ENCODE measurements at places on chromosomes 4 and X.
A peak's percentile ranks its signal among the peaks of the same experiment; 100 is the strongest.

GRCh38 chrX:45050558-45050957 is 150.1 kb downstream of the DIPK2B start:
- DNase-seq, result no peak

DNA sequence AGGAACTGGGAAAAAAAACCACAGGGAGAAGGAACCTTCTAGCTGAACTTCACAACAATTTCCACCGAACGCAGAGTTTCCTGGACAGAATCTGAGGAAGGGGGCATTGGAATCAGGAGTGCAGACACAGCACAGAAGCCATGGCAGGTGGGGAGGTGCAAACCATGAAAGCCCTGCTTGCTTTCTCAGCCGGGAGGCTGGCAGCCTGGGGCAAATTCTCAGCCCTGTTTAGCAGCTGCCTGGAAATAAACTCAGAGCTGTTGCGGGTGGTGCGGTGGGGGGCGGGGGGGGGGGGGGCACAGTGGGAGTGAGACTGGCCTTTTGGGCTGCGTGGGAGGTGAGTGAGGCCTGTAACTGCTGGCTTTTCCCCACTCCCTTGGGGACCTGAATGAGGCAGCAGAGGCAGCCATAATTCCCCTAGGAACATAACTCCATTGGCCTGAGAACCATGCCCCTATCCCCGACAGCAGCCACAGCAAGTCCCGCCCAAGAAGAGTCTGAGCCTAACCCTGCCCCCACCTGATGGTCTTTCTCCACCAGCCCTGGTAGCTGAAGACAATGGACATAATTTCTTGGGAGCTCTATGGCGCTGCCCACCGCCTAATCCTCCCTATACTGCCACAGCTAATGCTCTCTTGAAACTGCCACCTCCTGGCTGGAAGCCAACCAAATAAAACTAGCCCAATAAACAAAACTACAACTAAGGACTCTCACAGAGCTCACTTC is 176.3 kb downstream of the FAM13A start:
- DNase-seq, result peak; percentile 25

DNA sequence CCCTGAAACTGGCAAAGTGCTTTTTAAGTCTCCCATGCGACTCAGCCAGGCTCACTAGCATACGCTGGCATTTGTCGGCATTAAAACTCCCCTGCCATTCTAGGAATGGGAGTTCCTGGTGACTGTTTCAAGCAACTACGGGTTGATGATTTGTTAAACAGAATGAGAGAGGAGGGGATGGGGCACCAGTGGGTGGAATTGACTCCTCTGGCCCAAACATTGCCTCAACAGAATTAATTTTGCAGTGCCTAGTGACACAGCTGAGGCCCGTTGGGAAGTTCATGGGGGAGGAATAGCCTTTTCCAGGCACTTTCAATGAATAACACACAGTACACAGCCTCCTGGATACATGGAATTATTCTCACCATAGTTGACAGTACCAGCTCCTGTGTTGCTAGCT is 30.1 kb downstream of the NEUROG2 start:
- no peak for DNase-seq

DNA sequence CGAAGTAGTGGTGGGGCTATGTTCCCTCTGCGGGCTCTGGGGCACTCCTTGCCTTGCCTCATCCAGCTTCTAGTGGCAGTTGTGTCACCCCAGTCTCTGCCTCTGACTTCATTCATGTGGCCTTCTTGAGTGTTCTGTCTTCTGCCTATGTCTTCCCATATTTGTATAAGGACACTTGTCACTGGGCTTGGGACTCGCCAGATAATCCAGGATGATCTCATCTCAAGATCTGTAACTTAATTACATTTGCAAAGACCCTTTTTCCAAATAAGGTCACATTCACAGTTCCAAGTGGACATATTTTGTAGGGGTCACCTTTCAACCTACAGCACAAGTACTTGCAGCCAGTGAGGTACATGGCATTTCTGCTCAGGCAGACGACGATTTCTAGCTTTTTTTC is 30.3 kb upstream of the CLDN24 start:
- no peak for DNase-seq

DNA sequence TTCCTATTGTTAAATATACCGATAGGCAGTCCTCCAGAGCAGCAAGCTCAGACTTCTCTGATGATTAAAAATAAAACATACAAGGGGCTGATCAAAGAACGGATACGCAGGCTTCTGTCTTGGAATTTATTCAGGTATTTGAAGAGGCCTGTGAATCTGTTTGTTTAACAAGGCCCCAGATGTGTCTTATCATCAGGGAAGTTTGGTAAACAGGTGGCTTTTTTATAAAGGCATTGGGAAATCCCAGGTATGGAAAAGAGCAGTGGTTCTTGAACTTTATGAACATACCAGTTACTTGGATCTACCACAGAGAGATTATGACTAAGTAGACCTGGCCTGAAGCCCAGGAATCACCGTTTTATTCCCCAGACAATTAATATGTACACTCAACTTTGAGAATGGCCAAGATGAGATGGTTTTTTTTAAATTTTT is 47.9 kb downstream of the SOWAHB start:
- no peak for DNase-seq

DNA sequence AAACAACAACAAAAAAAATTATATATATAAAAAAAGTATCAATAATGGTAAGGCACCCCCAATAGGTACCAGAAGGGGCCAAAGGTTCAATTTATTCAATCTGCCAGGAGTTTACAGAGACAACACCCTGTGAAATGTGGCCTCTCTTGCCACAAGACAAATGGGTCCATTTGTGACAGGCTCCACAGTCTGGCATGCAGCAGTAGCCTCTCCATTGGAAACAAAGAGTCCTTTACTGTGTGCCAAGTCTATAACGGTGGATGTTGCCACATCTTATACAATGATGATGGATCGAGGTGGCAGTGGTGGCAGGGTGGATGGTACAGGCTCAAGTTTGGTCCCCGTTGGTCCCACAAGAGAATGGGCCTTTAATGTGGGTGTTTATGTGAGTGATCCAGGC is 70.1 kb upstream of the SH3RF1 start:
- no peak for DNase-seq

DNA sequence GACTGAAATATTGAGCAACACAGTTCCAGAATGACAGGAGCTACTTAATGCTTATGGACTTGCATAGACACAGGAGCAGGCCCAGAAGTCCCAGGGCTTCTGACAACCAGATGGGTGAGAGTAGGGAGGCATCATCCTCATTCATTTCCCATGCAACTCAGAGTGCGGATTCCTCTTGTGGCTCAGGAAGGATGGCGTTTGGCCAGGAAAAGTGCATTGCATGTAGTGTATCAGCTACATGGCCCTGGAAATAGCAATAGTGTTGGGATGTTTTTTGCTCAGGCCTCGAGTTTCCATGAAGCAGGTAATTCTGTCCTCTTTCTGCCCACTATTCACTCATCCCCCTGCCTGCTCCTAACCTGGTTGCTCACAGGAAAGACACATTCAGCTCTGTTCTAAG is 136.6 kb downstream of the PDGFRA start:
- DNase-seq, result no peak

DNA sequence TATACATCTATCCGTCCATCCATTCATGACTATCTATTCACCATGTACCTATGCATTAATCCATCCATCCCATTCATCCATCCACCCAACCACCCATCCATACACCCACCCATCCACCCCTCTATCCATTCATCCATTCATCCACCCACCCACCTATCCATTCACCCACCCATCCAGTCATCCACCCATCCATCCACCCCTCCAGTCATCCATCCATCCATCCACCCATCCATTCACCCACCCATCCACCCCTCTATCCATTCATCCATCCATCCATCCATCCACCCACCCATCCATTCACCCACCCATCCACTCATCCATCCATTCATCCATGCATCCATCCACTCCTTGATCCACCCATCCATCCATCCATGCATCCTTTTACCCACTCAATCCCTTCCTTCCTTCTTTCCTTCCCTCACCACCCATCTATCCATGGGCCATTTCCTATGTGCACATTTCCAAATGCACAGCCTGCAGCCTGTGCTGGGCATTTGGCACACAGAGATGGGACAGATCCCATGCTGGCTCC is 100.8 kb upstream of the ADRA2C start:
- no peak for DNase-seq

GRCh38 chr4:75922588-75922987 is 18.2 kb downstream of the NAAA start:
- no peak for DNase-seq

GRCh38 chr4:98739751-98740150 is 81.3 kb upstream of the TSPAN5 start:
- DNase-seq, result no peak

- no peak for DNase-seq
These were observed 66.5 kb upstream of the ZFP42 start for GRCh38 chr4:187929024-187929423.

DNA sequence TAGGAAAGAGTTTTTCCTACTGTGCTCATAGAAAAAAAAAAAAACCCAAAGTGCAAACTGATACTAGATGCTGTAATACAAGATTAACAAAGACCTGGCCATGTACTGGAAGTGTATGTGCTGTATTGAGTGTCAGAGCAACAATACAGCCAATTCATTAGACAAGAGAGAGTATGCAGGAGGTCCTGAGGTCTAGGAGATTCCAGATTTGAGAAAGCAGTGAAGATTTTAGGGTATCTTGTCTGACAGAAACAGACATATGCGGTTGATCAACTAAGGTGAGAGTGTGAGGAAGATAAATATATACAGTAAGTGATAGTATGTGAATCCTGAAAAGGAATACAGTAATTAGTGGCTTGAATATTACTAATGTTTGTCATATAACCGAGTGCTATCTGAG is 3.0 kb downstream of the GPR174 start:
- no peak for DNase-seq

- DNase-seq, result no peak
These were observed 73.4 kb upstream of the EDNRA start for GRCh38 chr4:147407261-147408045.

- no peak for DNase-seq
These were observed 26.5 kb downstream of the ELF4 start for GRCh38 chrX:130083656-130084382.

DNA sequence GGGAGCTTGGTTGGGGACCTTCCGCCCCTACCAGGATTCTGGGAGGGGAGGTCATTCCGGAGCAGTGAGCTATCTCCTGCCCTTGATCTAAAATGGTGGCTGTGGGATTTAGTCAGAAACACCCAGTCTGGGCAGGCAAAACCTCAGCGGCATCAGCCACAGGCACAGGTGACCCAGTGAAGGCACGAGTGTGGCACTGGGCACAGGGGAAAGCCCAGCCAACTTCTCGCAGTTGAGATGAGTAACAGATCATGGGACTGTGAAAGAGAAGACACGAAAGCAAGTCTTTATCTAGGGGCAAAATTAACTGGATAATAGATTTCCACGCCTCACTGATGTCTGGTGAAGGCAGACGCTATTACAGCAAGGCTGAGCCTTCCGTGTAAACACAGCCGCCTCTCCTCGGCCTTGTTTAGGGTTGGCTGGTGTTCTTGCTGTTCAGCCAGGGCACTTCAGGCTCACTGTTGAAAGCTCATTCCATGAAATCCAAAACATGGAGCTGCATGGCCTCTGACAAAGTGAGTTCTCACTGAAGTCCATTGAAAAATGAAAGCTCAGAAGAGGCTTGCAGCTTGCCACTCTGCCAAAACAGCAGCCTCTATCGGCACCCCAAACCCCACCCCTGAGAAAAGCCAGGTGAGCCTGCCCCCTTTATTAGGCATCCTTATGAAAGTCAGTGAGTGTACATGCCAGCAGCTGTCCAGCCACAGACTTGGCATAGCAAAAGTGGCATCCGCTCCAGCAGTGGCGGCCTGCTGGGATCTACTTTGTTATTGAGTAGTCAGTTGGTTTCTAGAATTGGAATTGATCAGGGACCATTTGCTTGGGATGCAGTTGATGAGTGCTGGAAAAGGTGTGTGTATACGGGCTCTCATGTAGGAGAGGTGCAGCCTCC is 102.3 kb upstream of the MTM1 start:
- DNase-seq, result no peak

DNA sequence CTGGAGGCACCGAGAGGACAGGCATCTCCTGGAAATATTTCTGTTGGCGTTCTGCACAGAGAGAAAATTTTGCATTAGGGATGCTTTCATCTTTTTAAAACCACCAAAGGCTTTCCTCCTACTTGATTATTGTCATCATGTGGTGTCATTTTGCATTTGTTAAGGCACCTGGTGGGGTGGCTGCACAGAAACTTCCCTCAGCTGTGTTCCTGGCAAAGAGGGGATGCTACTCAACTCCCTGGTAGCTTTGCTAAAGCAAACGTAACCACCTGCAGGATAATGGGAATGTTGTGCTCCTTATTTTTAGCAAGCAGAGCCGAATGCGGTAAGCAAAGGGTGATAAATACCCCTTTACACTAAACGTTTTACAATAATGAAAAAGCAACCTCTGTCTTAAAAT is 229.8 kb downstream of the STIM2 start:
- no peak for DNase-seq

GRCh38 chrX:48835524-48836329 is at the start of gene PCSK1N:
Gene PCSK1N, minus strand, starts transcription at chrX:48835610. Its CDS starts 78 bp downstream, at chrX:48835532.
- peak; percentile 90 for DNase-seq

DNA sequence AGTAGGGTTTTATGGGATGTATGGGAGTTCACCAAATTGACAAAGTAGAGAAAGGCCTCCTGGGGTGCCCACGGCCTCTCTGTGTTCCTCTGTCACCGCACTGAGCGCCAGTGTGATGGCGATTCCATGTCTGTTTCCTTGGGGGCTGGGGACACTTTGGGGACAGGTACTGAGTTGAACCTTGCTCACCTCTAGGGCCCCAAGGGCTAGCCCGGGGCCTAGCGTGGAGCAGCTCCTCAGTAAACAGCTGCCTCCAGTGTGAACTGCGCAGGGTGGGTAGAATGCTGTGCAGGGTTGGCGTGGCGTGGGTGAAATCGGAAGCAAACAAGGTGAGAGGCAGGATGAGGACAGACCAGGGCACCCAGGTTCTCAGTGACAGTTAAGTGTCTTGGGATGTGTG is 97.8 kb downstream of the PPP2R2C start:
- no peak for DNase-seq

DNA sequence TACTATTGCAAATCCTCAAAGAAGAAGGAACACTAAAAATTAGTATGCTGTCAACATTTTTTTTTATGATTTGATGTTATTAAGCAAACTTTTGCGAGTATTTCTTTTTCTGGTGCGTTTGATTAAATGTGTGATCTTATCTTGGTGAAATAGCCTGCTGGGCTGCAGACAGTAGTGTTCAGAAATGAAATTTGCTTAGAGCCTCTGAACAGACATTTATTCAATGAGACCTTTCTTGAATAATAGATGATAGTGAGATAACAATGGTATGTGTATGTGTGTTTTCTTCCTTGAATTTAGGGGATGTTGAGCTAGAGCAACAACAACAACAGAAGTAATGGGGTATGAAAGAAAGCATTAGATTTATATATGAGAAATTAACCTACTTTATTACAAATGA is 12.7 kb downstream of the ADGRL3 start:
- DNase-seq, result no peak

- no peak for DNase-seq
These were observed 143.0 kb downstream of the CXXC4 start for GRCh38 chr4:104351706-104352105.

GRCh38 chr4:27117453-27117852 is 256.8 kb downstream of the STIM2 start:
- DNase-seq, result no peak

- no peak for DNase-seq
These were observed 85.8 kb downstream of the MID1 start for GRCh38 chrX:10534611-10535010.

All from NCI-H1105 (cell line).